ENCODE measurements at places on chromosomes 2 and 18.

GRCh38 chr2:132797556-132797955 is 127.6 kb upstream of the LYPD1 start:
- no peak for DNase-seq

- DNase-seq, result no peak
Observed at GRCh38 chr2:10161961-10162441, 39.5 kb downstream of the RRM2 start.

- DNase-seq, result no peak
Observed at GRCh38 chr2:100213595-100213994, 71.2 kb upstream of the AFF3 start.

DNA sequence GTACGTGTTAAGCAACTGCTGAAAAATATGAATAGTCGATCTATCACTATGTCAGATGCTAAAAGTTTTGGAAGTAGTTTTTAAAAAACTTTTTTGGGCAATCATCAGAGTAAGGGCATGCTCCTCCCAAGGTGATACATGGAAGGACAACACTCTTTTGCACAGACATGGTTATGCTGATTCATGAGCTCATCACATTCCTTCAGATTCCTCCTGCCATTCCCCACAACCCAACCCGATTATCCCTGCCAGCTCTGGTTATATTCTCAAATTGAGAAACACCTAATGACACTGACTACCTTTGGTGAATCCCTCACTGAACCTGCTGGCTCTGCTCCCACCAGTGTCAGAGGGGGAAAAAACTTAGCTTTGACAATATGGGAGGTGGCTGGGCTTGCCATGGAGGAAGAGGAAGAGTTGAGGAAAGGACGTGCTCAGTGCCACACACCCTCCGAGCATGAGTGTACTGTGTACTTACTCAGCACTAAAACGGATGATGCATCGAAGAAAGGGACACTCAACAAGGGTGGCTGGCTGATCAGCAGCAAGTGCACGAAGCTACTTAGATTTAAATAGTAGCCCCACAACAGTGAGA is 83.9 kb upstream of the RNU4ATAC start:
- no peak for DNase-seq

DNA sequence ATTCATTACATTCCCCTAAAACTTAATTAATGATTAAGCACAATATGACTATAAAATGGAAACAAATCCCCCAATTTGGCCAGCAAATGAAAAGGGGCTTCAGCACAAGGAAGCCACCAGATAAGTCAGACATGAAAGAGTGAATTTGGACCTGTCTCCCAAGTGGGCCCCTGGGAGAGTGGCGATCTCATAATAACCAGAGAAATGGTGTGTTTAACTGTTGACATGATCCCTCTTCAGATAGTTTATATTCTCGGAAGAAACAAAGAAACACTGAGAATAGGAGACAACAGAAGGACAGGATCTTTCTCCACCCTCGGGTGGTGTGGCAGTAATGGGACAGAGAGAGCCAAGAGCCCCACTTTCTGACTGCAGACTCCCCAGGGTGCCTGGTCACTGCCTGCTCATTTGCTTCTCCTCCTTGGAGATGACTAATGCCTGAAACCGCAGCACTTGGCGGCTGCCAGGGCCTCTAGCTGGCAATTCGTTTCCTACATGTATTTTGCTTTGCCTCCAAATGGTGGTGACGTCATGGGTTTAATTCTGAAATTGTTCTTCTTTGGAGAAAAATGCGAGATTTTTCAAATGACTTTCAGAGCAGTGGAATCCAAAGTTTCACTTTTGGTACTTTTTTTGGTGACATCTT is 46.4 kb upstream of the SPP2 start:
- no peak for DNase-seq

GRCh38 chr18:47595831-47596501 is 334.5 kb downstream of the SMAD2 start:
- DNase-seq, result peak; percentile 42

GRCh38 chr2:96267159-96267971 is 1.3 kb downstream of the CIAO1 start:
- peak; percentile 38 for DNase-seq

GRCh38 chr18:35513181-35513936 is 15.6 kb upstream of the INO80C start:
- no peak for DNase-seq

GRCh38 chr2:2663401-2664036 is 332.4 kb upstream of the MYT1L start:
- no peak for DNase-seq

GRCh38 chr2:3972377-3972776 is 269.0 kb downstream of the DCDC2C start:
- DNase-seq, result no peak

- no peak for DNase-seq
Observed at GRCh38 chr2:70510313-70510712, 43.3 kb downstream of the TGFA start.

DNA sequence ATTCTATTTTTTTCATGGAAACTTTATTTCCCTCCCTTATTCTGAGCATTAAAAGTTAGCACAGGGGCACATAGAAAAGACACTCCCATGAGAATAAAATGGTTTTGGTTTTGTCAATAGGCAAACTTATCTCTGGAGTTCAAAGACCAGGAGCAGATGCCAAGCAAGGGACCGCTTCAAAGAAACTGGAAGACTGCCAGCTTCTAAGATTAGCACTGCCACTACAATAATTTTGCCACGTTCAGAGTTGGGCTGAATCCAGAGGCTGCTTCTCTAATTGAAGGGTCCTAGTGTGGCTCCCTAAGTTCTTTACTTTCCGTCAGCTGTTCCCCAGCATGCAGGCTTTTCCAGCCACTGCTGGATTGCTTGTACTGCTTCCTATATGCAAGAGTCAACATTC is 681.0 kb upstream of the GCFC2 start:
- DNase-seq, result peak; percentile 65

DNA sequence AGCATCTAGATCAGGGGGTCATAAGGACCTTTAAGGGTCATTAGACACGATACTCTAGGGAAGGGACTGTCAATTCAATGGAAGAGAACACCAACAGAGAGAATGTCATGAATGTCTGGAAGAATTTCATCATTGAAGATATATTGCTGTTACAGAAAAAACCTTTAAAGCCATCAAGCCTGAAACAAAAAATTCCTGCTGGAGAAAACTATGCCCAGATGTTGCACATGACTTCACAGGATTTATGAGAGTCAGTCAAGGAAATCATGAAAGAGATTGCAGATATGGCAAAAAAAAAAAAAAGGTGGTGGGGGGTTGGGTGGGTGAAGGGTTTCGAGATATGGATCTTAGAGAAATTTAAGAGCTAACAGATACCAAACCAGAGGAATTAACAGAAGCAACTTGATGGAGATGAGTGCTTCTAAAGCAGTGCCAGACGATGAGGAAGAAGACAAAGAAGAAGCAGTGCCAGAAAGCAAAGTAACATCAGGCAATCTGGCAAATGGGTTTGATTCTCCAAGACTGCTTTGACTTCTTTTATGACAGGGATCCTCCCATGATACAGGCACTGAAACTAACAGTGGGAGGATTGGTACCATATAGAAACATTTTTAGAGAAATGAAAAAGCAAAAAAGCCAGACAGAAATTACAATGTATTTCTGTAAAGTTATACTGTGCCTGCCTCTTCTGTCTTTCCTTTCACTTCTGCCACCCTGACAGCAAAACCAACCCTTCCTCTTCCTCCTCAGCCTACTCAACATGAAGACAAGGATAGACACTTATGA is 28.5 kb downstream of the MAP4K3 start:
- no peak for DNase-seq

DNA sequence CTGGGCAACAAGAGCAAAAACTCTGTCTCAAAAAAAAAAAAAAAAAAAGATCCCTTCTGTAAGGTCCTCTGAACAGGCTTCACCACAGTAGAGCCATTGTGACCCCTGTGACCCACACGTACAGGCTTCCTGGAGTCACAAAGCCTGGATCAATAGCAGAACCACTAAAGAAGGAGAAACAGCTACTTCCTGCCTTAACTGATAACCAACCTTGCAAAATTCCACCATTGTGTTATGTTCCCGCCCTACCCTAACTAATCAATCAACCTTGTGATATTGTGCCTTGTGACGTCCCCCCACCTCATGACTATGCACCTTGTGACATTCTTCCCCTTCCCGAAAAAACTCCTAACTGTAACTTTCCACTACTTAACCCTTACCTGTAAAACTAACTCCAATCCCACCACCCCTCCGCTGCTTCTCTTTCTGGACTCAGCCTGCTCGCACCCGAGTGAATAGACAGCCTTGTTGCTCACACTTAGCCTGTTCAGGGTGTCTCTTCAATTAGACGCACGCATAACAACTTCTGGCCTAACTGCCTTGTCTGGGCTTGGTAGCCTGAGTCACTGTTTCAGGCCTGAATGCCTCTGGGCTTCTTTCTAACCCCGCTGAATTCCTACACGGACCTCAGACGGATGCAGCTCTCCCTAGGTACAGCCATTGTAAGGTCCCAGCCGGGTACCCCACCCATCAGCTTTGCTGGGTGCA is 13.9 kb downstream of the SCYGR8 start:
- no peak for DNase-seq

GRCh38 chr2:53006980-53007379 is 760.6 kb upstream of the CHAC2 start:
- no peak for DNase-seq

DNA sequence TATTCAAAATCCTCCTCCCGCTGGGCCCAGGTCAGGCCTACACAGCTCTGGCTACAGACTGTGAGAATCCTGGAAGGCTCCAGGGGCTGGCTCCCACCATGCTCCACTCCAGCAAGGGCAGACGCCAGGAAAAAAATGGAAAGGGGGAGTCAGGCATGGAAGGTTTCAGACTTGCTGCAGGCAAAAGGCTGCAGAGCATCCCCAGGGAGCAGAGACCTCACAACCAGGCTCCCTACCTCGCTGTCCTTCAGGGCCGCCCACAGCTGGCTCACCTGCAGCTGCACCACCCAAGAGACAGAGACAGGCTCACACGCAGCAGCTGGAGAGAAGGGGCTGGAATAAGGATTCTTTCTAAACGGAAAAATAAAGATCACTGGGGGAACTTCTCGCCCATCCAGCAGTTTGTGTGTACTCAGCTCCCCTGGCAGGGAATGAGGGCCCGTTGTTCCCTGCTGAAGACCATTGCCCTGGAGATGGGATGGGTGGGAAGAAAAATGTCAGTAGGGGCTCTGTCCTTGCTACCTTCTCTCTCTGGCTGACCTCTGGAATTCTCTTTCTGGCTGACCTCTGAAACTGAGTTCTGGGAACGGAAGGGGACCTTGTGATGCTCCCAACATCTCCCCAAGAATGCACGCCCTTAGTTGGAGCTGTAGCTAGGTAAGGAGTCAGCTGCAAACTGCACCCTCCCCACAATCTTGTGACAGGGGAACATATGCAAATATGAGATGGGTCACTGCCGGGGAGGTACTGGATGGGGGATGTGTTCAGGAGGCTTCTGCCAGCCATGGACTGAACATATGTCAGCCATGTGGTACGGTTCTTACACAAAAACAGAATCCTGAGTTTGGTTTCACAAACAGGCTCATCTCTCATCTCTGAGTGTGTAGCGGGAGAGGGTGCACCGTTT is 34.5 kb downstream of the BCL2 start:
- no peak for DNase-seq

- no peak for DNase-seq
Observed at GRCh38 chr2:83615511-83615910, 843.6 kb downstream of the SUCLG1 start.

DNA sequence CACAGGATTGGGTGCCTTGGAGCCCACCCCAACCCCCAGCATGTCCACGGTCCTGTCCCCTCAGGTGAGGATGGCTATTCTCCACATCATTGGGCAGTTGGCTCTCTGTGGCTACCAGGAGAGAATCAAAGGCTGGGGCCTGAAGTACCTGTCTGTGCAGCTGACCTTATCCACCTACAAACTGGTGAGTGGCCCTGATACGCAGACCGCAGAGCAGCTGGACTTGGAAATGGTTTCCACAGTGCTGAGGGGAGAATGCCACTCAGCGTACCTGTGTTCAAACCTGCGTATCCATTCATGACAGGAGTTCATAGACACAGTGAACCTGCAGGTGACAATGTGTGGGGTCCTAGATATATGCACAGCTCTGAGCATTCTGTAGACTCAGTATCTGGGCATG is 21.6 kb downstream of the MROH2A start:
- DNase-seq, result no peak

GRCh38 chr2:136132825-136133155 is 14.8 kb upstream of the CXCR4 start:
- no peak for DNase-seq

GRCh38 chr2:164717000-164717803 is 95.9 kb upstream of the GRB14 start:
- DNase-seq, result peak; percentile 25

- DNase-seq, result no peak
Observed at GRCh38 chr2:143390171-143390570, 261.0 kb downstream of the ARHGAP15 start.

- no peak for DNase-seq
Observed at GRCh38 chr2:217934321-217935131, 68.3 kb downstream of the TNS1 start.

DNA sequence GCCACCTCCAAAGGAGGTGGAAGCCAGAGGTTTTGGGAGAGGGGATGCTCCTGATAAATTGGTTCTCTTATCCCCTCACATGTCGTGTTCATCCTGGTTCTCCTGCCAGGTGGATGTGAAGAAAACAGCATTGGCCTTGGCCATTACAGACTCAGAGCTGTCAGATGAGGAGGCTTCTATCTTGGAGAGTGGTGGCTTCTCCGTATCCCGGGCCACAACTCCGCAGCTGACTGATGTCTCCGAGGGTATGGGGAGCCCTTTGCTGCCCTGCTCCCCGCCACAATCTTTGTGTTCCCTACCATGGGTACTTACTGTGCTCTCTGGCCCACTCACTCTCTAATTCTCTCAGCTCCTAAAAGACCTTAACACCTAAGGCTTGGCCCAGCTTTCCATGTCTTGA is 3.5 kb downstream of the RETREG2 start:
- DNase-seq, result no peak

GRCh38 chr2:12584338-12584737 is 132.4 kb upstream of the TRIB2 start:
- DNase-seq, result no peak

- no peak for DNase-seq
Observed at GRCh38 chr2:191065785-191066184, 51.8 kb upstream of the STAT1 start.

- peak; percentile 66 for DNase-seq
Observed at GRCh38 chr2:98149333-98149697, 62.3 kb downstream of the VWA3B start.

DNA sequence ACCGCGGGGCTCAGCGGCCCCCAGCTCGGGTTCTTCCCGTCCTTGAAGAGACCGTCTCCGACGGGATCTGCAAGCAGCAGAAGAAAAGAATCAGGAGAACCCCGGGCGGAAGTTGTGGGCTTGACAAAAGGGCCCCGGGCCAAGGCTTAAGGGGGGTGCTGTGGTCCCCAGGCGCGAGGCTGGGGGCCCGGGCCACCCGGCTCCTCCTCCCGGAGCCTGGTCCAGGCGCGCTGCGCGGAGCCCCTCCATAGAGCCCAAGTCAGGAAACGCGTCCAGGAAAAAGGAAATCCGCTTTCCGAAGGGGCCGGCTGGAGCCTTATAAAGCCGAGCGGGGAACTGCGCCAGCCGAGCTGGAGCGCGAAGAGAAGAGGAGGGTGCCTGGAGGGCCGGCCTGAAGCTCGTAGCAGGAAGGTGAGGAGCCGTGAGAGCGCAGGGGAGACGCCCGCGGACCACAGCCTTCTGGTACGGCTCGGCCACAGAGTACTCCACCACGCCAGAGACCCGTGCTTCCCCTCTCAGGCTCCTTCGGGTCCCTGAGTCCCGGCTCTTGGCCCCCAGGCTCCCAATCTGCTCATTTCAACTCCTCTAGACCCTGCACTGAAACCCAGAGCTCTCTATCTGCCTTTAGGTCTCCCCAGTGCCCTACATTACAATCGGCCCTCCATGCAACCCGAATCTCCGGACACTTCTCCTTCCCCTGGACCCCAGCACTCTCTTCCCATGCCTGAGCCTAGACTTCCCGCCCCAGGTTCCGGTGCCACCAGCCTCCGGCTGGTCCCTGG is 554 bp downstream of the FEV start:
- DNase-seq, result no peak
